Natural killer cell treated with Interleukin-12 subunit alpha and Interleukin-12 subunit beta and Interleukin-15 and Interleukin-18, amount 100 ng/mL, for 72 hours (primary cell): ENCODE measurements at places on chromosomes 5 and 9.

DNA sequence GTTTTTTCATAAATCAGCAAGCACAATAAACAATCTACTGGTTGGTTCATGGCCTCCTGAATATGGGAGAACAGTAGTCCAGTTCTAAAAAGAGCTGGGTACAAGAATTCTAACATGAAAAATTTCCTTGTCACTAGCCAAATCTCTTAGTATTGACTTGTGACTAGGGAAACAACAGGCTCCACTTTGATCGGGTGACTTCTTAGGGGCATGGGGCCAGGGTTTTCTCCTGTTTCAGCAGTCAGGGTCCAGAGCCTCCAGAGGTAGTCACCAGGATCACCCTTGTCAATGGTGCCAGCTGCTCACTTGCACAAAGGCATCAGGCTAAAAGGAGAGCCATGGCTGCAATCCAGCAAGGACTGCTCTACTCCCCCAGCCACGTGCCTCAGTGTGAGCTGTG, 38.1 kb downstream of the LPAR1 start:
- no peak for DNase-seq

DNA sequence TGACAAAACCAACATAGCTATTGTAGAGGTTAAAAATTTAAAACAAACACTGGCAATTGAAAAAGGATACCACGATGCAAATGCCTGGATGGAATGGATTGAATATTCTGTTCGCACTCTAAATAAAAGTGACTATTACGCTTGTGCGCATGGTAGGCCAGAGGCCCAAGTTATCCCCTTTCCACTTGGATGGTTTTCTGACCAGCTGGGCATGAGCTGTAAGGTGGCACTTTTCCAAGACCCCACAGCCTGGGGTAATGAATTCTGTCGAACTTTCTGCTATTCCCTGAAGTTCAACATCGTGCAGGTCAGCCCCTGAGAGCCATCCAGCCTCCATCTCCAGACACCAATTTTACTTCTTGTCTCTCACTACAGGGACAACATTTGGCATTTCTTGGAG, 5.4 kb upstream of the RNF180 start:
- no peak for DNase-seq

DNA sequence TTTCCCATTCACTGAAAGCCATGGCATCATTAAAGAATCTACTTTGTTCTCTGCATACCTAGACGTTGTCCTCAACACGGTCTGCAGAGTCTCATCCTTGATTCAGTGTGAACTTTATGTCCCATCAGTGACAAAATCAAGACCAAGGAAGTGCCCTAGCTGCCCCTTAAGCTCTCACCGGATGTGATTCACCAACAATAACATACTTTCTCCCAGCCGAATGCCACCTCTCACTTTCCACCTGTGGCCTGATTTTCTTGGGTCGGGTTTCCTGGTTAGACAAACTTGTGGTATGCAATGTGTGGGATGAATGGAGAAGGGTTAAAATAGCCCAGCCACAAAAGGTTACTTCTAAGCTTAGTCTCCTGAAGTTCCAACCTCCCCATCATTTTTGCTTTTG, 145.3 kb upstream of the PAPPA start:
- no peak for DNase-seq

GRCh38 chr9:4079346-4079745, 220.5 kb downstream of the GLIS3 start:
- DNase-seq: no peak

- DNase-seq: no peak
Measured at GRCh38 chr5:44821164-44821563, 12.4 kb downstream of the MRPS30 start.
